Lung microvascular endothelial cell (primary cell): ENCODE measurements at places on chromosomes 16 and 17.

- DNase-seq, result no peak
Observed at GRCh38 chr16:898216-898615, 72.6 kb downstream of the LMF1 start.

- no peak for DNase-seq
Observed at GRCh38 chr17:68675723-68676122, 74.6 kb upstream of the FAM20A start.

- no peak for DNase-seq
Observed at GRCh38 chr17:57431415-57431814, 175.1 kb downstream of the MSI2 start.

DNA sequence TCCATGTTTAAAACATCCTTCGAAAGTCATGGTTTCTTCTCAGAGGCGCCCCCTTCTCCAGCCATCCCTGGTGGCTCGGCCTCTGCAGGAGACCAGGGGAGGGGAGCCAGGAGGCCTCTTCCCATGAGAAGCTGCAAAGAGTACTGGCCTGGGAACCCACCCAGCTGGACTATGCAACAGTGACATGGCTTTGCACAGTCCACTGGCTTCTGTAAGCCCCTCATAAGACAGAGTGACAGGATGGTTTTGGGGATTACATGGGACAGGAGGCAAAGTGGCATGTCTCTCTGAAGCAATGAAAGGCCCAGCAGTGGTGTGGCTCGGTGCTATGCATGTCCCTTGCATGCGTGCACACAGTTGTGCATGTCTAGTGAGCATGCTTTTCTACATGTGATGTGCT lies 99.5 kb downstream of the C16orf78 start:
- DNase-seq, result no peak

DNA sequence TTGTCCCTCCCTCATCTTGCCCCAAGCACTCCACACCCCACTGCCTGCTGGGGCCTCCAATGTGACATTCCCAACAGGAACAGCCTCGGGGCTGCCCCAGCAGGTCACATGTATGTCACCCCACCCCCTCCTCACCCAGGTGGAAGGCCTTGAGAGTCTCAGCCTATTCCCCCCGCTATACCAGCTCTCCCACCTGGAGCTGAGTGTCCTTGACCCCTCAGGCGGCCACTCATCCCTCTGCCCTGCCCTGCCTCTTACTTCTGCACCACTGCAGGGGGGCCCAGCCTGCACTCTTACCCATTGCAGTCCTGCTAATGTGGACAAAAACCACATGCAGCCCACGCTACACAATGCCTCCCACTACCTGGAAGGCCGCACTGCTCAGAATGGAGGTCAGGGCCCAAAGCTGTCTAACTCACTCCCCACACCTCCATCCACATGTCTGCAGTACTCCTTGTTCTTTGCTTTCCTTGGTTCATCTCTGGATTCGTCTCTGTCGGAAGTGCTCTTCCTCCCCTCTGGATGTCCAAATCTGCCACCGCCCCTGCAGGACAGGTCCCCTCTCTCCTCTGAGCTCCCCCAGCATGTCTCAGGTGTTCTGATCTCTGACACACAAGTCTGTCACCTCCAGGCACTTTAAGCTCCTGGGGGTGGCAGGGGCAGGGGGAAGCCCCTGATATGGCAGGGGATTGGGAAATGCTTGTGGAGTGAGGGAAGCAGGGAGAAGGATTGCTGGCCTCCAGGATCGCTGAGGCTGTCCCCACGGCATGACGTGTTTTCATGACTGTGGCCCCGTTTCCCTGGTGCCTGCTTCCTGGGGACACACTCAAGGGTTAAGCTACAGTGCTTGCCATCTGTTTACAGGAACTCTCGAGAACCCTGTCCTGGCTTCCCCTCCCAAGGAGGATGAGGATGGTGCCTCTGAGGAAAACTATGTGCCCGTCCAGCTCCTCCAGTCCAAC lies 20.8 kb downstream of the TRPV2 start:
- no peak for DNase-seq

- peak; percentile 25 for DNase-seq
Observed at GRCh38 chr16:3879258-3879886, 1.1 kb downstream of the CREBBP start.

- DNase-seq, result no peak
Observed at GRCh38 chr16:78363843-78364555, 264.5 kb downstream of the WWOX start.

- no peak for DNase-seq
Observed at GRCh38 chr16:621526-622105, 9.2 kb upstream of the WFIKKN1 start.

DNA sequence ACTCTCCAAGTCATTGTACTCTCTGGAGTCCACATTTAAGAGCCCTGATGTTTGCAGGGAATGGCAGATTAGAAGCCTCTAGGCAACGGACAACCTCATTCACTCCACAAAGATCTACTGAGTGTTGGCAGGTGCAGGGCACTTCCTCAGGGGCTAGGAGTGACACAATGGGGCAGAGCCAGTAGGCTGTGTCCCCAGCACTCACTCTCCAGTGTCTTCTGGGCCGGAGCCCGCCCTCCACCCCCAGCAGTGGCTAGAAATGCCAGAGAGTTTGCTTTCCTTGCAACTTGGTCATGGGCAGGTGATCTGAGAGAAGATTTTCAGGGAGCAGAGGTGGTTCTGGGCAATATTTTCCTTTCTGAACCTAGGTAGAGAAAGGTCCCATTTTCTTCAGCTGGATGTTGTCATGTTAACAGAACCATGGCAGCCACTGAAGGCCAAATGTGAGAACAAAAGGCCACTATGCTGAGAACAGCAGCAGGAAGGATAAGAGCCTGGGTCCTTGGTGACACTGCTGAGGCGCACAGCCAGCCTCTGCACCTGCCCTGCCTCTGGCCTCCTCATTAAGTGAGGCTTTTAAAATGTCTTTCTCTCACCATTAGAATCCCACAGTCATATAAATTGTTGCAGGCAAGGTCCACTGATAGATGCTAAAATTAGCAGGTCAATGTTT lies 96.2 kb downstream of the USP31 start:
- DNase-seq, result no peak

- DNase-seq, result no peak
Observed at GRCh38 chr17:41308251-41308917, 725 bp downstream of the KRTAP16-1 start.

DNA sequence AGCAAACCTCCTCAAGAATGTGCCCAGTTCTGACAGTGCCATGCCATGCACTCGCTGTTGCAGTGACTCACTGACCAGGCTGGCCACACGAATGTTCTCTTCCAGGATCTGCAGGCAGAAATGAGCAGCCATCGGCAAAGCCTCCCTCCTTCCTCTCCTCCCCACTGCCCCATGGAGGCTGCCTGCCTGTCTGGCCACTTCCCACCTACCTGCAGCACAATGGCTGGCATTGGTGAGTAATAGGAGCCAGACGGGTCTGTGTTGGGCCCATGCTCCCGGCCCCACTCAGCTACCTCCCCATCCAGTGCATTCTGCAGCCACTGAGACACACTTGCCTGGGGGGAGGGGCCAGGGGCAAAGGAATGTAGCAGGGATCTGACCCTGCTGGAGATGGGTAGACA lies 2.8 kb upstream of the MATCAP1 start:
- no peak for DNase-seq

DNA sequence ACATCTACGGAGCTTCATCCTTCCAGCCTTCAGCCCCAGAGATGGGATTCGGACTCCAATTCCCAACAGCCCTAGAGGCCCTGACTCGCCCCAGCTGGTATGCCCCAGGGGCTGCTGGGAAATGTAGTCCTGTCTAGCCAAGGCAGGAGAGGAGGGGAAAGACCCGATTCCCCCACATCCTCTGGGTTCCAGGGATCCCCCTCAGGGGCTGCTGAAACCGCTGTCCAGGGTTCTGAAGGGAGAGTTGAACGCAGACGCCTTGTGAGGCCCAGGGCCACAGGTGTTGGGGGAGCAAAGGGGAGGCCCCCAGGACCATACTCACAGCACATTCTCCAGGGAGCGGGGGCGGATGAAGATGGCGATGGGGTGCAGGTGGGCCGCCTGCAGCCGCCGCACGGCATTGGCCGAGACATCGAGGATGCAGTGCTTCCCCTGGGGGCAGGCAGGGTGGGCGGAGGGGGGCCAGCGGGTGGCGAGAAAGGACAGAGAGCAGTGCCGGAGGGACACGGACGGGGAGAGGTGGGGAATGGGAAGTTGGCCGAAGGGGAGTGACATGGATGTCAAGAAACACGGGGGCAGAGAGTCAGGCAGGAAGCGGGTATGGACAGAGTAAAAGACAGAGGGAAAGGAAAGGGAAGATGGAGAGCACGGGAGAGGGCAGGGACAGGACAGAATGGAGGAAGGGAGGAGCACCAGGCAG lies 12.6 kb upstream of the ASGR1 start:
- peak; percentile 44 for DNase-seq

GRCh38 chr16:30437511-30438046 lies 7.7 kb upstream of the DCTPP1 start:
- DNase-seq, result no peak

DNA sequence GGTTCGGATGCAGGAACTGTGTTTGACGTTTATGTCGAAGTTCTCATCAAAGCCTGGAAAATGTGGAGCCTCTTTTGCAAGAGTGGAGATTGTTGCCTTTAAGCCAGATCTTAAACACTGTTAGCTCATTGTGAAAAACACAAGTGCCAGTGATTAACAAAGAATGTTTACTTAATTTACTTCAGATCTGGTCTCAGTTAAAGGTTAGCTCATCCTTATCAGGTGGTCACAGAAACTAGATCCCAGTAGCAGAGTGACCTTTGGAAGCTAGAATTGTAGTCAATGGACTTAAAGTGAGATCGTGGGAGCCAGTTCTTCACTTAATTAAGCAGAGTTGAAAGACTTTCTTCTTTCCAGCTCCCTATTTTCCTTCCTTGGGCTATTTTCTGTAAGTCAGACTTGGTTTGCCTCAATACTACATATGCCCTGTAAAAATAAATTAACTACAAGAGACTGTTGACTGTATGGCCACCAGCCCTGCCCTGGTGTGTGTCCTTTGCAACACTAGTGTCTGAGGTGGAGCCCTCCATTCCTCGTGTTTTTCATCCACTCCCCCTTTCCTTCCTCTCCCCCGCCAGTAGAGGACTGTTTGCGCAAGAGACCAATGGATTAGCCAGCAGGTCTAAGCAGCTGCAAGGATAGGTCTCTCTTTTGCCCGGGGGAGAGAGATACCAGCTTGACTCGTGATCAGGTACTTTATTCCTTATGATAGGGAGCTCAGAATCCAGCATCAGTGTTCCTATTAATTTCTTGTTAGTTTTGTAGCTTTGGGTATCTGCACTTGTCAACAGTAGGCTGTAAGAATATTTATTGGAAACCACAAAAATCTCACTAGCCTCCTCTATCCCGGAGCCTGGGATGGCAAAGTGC lies 20.2 kb downstream of the FBXO39 start:
- DNase-seq, result peak; percentile 24

DNA sequence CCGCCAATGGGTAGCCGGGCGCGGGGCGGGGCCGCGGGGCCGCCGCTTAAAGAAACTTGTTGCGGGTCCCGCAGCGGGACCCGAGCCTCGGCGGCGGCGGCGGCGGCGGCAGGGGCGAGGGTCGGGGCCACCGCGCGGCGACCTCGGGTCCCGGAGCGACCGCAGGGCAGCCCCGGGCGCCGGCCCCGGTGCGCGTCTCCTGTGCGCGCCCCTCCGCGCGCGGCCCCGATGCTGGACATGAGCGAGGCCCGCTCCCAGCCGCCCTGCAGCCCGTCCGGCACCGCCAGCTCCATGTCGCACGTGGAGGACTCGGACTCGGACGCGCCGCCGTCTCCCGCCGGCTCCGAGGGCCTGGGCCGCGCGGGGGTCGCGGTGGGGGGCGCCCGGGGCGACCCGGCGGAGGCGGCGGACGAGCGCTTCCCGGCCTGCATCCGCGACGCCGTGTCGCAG lies at the start of gene SOX8:
Gene SOX8, plus strand, starts transcription at position 76 of the 450 bp plus-strand sequence. Its CDS starts 153 bp downstream, at position 229.
- no peak for DNase-seq

- DNase-seq, result peak; percentile 43
Observed at GRCh38 chr17:80036715-80037477, 454 bp downstream of the CCDC40 start.

DNA sequence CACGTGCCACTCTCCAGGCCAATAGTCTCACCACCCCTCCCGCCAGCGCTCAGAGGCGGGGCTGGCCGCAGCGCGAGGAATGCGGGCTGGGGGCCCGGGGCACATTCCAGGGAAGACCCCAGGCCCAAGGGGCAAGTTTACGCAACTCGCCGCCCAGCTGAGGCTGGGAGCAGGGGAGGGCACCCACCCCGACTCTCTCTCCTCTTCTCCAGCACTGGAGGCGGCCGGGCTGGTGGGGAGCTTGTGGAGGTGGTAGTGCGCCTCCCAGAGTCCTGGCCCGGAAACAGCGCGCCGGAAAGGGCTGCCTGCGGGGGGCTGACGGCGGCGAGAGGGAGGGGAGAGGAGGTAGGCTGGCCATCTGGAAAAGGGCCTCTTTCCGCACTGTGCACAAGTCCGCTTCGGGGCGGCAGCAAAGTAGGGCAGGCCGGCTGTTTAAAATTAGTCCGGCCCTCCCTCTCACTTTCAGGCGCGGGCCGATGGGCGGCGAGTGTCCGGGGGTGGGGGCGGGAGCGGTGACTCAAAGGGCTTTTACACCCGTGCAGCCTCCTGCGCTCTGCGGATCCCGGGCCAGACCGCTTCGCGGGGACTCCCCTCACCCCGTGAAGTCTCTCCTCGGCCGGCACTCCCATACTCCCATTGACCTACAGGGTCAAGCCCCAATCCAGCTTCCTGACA lies 1.1 kb downstream of the FHOD1 start:
- peak; percentile 90 for DNase-seq

DNA sequence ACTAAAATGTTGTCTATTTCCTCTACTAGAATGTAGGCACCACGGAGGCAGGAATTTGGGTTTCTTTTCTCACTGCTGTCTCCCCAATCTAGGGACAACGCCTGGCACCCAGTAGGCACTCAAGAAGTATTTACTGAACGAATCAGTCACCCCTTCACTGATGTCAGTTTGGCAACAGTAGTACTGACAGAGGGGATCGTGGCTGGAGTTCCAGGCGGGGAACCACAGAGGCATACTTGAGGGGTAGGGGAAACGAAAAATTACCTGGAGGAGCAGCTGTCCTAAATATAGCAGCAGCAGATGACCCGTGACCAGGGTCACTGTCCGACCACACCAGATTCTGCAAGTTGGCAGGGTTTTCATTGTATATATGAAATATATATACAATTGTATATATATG lies 33.3 kb downstream of the TRIM25 start:
- DNase-seq, result no peak

GRCh38 chr16:12565423-12565822 lies 238.3 kb downstream of the CPPED1 start:
- no peak for DNase-seq

GRCh38 chr17:43723697-43724359 lies 34.8 kb downstream of the SOST start:
- peak; percentile 11 for DNase-seq

DNA sequence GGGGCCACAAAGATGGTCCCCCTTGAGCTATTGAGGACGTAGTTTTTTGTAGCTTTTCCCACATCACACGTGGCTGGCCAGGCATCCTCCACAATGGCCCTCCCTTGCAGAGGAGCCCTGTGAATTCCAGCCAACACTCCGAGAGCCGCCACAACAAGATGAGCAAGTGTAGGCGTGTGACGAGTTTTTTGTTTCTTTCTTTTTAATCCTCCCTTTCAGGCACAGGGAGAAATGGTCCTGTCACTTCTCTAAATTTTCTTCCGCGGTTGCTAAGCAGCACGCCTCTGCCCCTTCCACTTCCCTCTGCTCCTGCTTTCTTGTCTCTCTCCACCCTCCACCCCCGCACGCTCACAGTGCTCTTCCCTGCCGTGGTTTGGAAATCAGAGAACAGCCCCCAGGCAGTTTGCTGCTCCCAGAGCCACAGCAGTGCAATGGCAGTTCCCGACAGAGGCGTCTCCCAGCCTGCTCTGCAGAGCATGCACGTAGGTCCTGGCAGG lies 68.0 kb upstream of the MRTFB start:
- peak; percentile 6 for DNase-seq

- DNase-seq, result no peak
Observed at GRCh38 chr16:62240722-62241121, 204.5 kb upstream of the CDH8 start.

GRCh38 chr16:75312875-75313274 lies 61.5 kb upstream of the BCAR1 start:
- DNase-seq, result no peak
